Activated CD8-positive, alpha-beta memory T cell treated with anti-CD3 and anti-CD28 coated beads for 1 hour (primary cell): ENCODE measurements at places on chromosomes 3 and 15.

- DNase-seq, result no peak
Observed at GRCh38 chr3:101888653-101889052, 39.3 kb downstream of the NFKBIZ start.

DNA sequence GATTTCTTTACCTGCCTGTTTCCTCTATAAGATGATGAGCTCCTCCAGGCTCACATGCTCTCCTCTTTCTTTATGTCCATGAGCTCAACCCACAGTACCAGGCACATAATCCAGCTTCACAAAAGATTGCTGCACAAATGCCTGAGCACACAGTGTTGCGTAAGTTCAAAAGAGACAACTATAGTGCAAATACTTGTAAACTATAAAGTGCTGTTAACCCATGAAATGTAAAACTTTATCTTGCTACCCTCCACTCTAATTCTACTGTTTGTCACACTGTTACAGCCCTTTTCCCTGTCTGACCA lies 101.0 kb upstream of the LPP start:
- DNase-seq, result no peak

GRCh38 chr15:68618394-68618793 lies 39.6 kb downstream of the CORO2B start:
- DNase-seq, result no peak

DNA sequence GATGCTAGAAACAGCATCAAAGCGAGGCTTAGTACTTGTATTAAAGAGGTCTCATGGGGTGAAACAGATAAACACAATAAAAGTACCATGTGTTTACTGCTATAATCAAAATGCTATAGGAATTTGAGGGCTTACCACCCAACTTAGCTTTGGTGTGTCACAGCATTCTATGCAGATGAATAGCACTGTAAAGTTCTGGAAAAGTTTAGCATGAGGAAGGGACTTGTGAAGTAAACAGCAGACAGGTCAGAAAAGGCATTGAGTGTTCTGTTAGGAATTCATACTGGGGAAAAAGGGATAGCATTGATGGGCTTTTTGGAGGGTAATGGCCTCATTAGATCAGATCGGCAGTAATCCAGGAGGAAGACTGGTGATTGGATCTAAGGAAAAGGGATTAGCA lies 505.3 kb downstream of the NLGN1 start:
- no peak for DNase-seq

GRCh38 chr3:132029182-132029902 lies 5.5 kb downstream of the CPNE4 start:
- DNase-seq, result peak; percentile 12

GRCh38 chr3:31390466-31390865 lies 142.3 kb upstream of the STT3B start:
- no peak for DNase-seq

DNA sequence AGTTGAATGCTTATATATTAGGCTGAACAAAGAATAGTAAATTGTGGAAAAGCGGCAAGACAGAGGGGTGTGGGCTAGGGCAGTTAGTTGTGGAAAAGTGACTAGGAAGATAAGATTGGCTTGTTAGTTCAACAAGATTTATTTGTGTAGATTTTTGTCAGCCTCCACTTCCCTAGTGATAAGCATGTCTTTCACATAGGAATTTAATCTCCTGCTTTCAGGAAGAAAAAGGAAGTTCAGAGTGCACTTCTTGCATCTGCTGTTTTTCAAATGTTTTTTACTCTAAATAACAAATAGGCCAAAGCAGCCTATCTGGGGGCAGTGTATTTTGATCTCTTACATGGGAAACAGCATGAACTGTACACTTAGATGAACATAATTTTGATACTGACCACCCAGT lies 919.9 kb downstream of the NAALADL2 start:
- no peak for DNase-seq

- no peak for DNase-seq
Observed at GRCh38 chr3:45055411-45056143, 29.5 kb downstream of the CLEC3B start.

DNA sequence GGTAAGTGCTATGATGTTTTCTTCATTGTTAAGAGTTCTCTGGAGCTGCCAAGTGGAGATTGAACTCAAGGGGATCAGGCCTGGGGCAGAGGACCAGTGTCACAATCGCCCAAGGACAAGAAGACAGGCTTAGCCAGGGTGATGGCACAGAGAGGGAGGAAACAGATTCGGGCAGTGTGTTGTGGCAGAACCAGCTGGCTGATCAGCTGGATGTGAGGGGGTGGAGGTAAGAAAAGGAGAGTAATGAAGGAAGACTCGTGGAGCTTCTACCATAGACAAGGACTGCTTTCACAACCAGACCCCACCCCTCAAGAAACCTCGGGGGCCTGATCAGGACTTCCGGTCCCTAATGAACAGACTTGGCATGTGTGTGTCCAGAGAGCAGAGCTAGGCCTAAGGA lies 60.9 kb upstream of the LINGO1 start:
- no peak for DNase-seq

DNA sequence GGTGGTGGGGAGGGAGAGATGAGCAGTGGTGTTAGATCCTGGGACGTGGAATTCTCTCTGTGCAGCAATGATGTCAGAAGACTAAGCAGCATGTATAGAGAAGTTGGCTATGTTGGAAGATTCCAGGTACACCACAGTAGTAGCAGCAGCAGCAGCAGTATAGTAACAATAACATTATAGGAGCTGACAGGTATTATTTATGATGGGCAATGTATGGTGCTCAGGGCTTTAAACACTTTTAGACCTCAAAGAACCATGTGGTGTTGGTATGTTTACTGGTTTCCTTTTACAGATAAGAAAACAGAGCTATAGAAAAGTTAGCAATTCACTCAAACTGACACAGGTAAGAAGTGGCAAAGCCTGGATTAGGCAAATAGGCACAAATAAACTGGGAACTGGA lies 103.9 kb downstream of the CCNL1 start:
- DNase-seq, result no peak

DNA sequence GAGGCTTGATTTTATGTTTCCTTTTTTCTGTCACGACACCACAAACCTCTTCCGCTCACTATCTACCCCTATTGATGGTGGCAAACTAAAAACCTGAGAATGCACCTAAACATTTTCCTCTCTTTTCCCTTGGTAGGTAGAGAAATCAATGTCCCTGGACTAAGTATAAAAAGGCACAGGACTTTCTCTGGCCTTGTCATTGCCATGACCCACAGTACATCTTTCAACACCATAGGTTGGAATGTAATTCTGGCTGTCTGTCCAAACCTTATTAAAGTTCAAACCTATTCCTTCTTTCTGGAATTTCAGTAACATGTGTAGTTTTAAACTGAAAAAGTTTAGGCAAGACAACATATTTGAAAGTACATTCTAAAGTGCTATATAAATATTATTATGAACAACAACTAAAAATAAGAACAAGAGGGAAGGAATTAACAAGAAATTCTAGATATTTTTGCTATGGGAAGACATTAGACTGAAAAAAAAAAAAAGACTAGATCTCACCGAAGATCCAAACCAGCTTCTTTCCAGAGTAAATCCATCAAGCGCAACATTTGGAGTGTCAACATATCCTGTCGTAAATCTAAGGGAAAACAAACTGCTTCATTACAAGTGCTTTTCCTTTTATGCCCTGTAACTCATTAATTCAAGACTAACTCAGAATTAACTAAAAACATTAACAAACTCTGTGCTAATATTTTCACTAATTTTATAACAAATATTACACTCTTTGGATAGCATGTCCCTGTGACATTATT lies 73.1 kb downstream of the FAIM start:
- DNase-seq, result no peak

- DNase-seq, result no peak
Observed at GRCh38 chr3:158847452-158847821, 45.6 kb downstream of the MFSD1 start.

DNA sequence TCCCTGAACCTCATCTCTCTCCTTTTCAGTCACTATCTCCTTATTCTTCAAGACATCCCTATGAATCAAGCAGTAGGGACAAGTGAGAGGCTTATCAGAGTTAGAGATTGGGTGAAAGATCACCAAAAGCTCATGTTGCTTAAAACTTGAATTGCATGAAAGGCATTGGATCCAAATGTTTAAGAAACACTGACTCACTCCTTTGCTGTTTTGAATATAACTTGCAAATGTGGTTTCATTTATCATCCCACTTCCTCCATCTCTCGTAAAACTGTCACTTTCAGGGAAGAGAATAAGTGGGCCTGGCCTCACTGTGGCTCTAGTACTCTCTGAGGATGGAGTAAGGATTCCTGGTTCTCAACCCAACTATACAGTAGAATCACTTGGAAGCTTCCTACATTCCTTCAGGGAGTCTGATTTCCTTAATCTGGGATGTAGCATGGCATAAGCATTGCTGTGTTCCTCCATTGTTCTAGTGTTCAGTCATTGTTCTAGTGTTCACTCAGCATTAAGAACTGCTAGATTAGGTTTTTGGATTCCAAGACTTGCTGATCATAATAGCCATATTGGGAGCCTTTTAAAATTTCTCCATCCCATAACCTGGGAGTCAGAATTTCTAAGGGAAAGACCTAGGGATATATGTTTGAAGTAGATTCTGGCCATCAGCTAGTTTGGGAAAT lies 171.8 kb downstream of the TMEM108 start:
- no peak for DNase-seq

DNA sequence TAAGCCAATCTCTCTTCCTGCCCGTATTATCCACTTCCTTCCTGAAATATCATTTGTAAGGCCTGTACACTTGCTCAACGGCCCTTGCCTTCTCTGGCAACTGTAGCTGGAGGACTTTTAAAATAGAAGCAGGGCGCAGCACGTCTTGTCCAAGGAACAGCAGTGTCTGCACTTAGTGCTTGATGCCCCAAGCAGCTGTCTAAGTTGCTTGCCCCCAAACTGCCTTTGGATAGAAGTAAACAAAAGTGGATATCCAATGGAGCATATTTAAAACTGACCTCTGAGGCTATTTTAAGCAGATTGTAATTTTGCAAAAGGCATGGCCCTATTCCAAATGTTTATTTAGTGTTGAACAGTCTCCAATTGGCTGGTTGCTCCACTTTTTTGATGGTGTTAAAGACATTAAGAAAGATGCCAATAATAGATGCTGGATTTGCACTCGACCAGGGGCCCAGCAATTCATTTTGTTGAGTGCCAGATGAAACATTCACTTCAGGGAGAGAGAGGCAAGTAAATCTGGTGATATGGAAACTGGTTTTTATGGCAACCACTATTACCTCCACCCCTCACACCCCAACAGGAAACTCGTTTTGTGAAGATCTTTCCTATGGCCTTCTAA lies 526.8 kb upstream of the TBL1XR1 start:
- DNase-seq, result no peak

GRCh38 chr3:169283951-169284350 lies 379.6 kb downstream of the MECOM start:
- DNase-seq, result no peak

DNA sequence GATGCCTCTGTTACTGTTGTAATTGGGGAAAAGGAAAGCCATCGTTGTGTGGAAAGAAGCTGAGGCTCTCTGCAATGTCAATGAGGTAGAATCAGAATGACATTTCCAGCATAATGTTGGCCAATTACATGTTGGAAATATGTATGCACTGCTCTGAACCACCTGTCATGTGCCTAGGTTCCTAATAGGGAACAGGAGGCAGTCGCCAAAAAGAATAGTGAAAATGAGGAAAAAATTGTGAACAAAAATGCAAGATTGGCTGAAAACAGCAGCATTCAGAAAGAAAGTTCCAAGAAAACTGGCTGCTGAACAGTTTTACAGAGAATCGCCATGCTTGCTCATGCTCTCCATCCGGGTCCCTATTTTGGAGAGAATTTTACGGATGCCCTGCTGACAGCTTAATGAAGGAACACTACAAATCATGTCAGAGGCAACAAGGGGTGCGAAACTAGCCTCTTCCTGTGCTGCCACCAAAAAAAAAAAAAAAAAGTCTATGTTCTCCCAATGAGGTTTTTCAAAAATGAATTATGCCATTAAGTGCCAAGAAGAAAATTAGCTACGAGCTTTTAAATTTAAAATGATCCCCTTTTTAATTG lies 305.9 kb upstream of the ARRDC4 start:
- no peak for DNase-seq

DNA sequence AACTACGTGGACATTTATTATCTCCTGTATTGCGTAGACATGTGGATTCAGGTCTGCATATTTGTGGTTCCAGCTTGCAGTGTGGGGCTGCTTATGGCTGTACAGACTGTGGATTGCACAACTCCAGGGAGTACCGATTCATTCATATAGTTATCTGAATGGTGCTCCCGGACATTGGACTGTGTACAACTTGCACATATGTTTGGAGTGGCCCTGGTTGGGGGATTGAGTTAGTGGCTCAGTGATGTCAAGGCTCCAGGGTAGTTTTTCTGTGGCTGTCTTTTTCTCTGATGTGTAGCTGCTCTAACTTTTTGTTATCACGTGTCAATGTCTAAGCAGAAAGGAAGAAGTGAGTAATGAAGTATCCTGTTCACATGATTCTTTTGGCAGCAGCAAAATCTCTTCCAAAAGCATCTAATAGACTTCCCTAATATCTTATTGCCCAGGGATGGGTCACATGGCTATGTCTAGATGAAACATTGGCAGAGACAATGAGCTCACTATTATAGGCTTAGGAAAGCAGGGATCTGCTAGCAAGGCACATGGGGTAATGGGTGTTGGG lies 15.8 kb downstream of the ST3GAL6 start:
- DNase-seq, result no peak

DNA sequence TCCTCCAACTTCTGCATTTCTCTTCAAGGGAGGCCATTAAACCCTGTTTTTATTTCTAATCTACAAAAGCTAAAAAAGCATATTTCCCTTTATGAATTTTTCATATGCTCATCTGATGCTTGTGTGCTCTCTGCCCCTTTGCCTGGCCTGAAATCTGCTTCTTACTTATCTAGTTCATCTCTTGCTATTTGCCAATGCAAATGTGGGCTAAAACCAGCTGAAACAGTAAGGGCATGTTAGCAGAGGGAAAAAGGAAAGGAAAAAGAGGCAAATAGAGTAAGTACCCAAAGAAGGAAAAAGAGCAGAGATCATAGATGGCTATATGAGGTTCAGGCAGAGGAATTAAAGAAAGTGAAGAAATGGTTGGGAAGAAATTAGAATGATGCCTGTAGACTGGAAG lies 185.2 kb downstream of the CNTN4 start:
- DNase-seq, result no peak

DNA sequence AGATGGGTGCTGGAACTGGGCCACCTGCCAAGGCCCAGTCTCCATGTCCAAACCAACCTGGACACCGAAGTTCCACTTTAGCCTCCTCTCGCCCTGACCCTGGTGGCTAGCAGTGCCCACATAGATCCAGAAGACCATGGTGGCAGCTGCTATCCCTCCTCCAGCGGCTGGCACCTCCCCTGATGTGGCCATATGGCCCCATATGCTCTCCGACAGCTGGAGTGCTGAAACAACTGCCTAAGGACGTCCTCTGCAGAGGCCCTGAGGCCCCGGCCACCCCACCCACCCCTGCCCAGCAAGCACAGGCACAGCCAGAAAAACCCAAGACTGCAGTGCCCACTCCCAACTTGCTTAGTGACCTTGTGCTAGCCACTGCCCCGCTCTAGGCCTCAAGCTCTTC lies 182.3 kb upstream of the LINGO1 start:
- DNase-seq, result no peak

GRCh38 chr15:43185157-43186002 lies at the start of gene CCNDBP1:
TSS of gene CCNDBP1 (plus strand) at chr15:43185403. CDS start at chr15:43185499, 96 bp downstream.
- DNase-seq, result peak; percentile 74

- DNase-seq, result no peak
Observed at GRCh38 chr3:195540027-195540426, 3.1 kb downstream of the PPP1R2 start.

- no peak for DNase-seq
Observed at GRCh38 chr3:42638339-42638842, 15.1 kb upstream of the ZBTB47 start.

- no peak for DNase-seq
Observed at GRCh38 chr3:36542186-36542585, 161.9 kb downstream of the STAC start.
